ENCODE measurements at places on chromosomes 12 and 14. TPM values are rescaled to one million over a fixed set of nuclear protein-coding genes. Genes with fewer than 3 reads are reported as not detected.
A peak's percentile ranks its signal among the peaks of the same experiment; 100 is the strongest.

Gene FAM186B
- total RNA-seq: not detected

Gene RNASE7
- not detected for total RNA-seq

Gene OR6C2
- not detected for total RNA-seq

Gene NGB
- total RNA-seq: not detected

Gene GYS2
- not detected for total RNA-seq

Gene PPP1CC
- 199 TPM for total RNA-seq

Gene KCNH5
- not detected for total RNA-seq

Gene KLHL33
- total RNA-seq: 0.35 TPM

Gene KRT85
- total RNA-seq: not detected

Gene PTPRR
- total RNA-seq: 0.51 TPM

- no peak overlapping the region for H3K27ac ChIP-seq
- H3K27me3 ChIP-seq: no peaks in the 10 kb centered on the region
- H3K4me1 ChIP-seq: no peaks in the 10 kb centered on the region
- H3K4me3 ChIP-seq: no peak overlapping the region
- no peak for DNase-seq
These were observed 101.5 kb downstream of the SMOC1 start for GRCh38 chr14:69980457-69981425.

GRCh38 chr14:46051796-46052195, 599.8 kb downstream of the RPL10L start:
- H3K4me3 ChIP-seq: no peak overlapping the region
- H3K36me3 ChIP-seq: no peaks in the 10 kb centered on the region
- H3K4me1 ChIP-seq: no peaks in the 10 kb centered on the region
- H3K27me3 ChIP-seq: no peaks in the 10 kb centered on the region
- DNase-seq: no peak

- H3K4me1 ChIP-seq: no peaks in the 10 kb centered on the region
- DNase-seq: no peak
- H3K36me3 ChIP-seq: no peaks in the 10 kb centered on the region
- no peaks in the 10 kb centered on the region for H3K27me3 ChIP-seq
- no peak overlapping the region for H3K4me3 ChIP-seq
These were observed 66.3 kb upstream of the CEP83 start for GRCh38 chr12:94525951-94526350.

DNA sequence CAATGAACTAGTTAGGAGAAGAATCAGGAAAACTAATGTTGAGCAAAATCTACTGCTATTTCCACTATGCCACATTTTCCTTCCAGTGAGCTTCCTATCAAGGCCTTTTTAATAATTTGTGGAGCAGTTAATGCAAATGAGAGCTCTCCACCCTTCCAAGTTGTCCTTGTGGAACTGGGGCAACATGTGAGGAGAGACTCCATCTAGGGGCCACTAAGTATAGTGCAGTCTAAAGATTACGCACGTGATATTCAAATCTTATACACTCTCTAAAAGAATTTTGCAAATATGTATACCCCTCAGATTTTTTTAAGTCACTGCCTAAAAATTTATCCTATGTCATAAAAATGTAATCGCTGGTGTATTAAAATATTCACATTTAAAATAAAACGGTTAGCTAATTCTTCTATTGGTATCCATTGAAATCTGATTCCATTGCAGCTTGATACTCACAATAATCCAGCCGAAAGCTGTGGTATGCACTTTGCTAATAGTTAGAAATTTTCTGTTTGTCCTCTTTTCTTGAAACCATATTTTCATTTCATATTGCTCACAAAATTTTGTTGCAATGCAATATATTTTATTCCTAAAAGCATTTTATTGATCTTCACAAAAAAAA, 100.1 kb downstream of the PAH start:
- H3K4me3 ChIP-seq: no peak overlapping the region
- no peaks in the 10 kb centered on the region for H3K36me3 ChIP-seq
- H3K27ac ChIP-seq: no peak overlapping the region
- no peaks in the 10 kb centered on the region for H3K4me1 ChIP-seq
- DNase-seq: no peak

DNA sequence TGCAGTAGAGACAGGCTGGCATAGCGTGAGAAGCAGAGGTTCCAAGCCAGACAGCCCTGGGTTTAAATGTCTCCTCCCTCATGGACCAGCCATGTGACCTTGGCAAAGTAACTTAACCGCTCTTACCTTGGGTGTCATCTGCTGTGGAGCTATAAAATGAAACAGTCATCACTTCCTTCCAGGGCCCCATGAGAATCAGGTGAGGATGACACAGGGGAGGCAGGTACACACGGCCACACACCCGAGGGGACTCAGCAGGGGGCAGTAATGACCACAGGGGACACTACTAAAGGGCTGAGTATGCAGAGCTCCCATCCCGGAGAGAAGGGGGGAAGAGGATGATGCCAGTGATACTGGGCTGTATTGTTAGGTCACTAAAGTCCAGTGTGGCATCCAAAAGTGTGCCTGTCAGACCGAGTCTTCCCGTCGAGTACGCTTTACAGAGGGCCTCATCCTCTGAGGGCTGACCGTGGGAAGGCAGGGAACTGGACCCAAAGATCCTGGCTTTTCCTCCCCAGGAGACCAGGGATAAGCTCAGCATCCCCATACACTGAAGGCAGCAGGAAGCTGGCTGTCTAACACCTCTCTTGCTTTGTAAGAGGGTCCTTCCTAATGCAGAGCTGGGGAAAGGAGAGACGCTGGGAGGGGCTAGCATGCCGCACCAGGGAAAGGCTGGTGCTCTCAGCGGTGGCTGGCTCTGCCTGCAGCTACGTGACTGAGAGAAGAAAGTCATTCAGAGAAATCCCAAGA, 94.2 kb downstream of the SINHCAF start:
- no peaks in the 10 kb centered on the region for H3K27me3 ChIP-seq
- H3K4me1 ChIP-seq: no peaks in the 10 kb centered on the region
- no peaks in the 10 kb centered on the region for H3K36me3 ChIP-seq
- no peak overlapping the region for H3K27ac ChIP-seq
- no peak overlapping the region for H3K4me3 ChIP-seq

DNA sequence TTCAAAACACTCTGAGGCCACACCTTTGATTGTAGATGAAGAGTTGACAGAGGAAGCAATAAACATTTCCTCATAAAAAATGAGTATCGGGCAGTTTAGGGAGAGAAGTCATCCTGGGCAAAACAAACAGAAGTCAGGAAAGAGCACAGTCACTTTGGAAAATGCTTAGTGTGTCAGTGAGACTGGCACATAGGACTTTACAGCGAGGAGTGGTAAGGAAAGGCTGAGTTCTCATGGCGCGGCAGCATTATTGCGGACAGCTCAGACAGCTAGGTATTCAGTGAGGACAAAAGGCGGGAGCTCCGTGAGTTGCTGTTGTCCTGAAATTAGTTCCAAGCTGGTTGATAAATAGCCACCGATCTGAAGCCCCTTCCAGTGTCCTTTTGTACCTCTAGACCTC, 229.9 kb downstream of the SNAPC1 start:
- no peak for DNase-seq
- H3K36me3 ChIP-seq: no peaks in the 10 kb centered on the region
- H3K4me1 ChIP-seq: no peaks in the 10 kb centered on the region
- H3K4me3 ChIP-seq: no peak overlapping the region

DNA sequence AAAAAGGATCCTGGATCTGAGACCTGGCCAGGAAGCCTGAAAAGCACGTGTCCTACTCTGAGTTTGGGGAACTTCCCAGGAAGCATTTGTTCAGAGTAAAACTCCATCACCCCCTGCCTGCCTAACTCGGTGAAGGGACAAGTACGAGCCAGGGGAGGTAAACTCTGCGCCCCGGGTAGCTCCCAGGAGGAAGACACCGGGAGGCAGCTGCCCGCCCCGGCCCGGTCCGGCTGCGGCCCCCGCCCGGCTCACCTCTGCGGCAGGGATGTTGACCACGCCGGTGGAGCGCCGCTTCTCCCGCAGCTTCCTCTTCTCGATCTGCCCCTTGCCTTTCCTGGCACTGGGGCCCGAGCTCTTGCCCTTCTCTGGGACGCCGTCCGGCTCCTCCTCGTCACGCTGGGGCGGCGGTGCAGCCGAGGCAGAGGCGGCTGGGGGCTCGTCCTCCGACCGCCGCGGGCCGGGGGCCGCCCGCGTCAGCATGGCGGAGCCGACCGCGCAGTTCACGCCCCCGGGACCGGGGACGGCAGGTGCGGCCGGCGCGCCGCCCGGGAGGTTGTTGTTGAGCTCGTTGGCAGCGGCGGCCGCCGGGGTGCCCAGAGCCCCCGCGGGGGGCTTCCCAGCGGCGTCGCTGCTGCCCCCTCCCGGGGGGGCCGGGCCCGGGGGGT, 1.2 kb downstream of the PAWR start:
- no peak for DNase-seq
- peak overlapping the region; percentile 79 for H3K4me3 ChIP-seq
- H3K4me1 ChIP-seq: peaks cover 14% of the 10 kb centered on the region
- peak overlapping the region; percentile 85 for H3K27ac ChIP-seq
- no peaks in the 10 kb centered on the region for H3K27me3 ChIP-seq

- no peaks in the 10 kb centered on the region for H3K4me1 ChIP-seq
- DNase-seq: no peak
- H3K27ac ChIP-seq: no peak overlapping the region
- no peaks in the 10 kb centered on the region for H3K27me3 ChIP-seq
These were observed 481.4 kb downstream of the MDGA2 start for GRCh38 chr14:47194055-47194454.

- no peak overlapping the region for H3K4me3 ChIP-seq
- no peak overlapping the region for H3K27ac ChIP-seq
- no peaks in the 10 kb centered on the region for H3K4me1 ChIP-seq
- no peaks in the 10 kb centered on the region for H3K36me3 ChIP-seq
- H3K27me3 ChIP-seq: no peaks in the 10 kb centered on the region
- no peak for DNase-seq
These were observed 83.0 kb upstream of the CCDC196 start for GRCh38 chr14:66403183-66403582.

DNA sequence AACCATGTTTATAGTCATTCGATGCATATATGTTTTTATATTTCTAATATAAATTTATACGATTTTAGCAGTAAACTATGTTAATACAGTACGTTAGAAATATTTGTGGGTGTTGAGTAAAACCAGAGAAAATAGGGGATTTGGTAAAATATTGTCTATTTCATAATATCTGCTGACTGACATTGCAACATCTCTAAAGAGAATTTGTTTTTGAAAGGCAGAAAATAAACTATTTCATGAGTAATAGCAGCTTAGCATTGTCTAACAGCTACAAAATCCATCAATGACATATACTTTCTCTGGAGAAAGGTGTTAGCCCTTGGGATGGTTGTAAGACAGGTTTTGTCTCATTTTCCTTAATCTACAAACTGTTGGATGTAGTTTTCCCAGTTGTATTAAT, 144.9 kb downstream of the PDE3A start:
- H3K27me3 ChIP-seq: no peaks in the 10 kb centered on the region
- peaks cover 27% of the 10 kb centered on the region for H3K4me1 ChIP-seq
- no peaks in the 10 kb centered on the region for H3K36me3 ChIP-seq
- DNase-seq: no peak
- H3K4me3 ChIP-seq: no peak overlapping the region
- no peak overlapping the region for H3K27ac ChIP-seq

GRCh38 chr14:101502761-101503392, 58.4 kb upstream of the DIO3 start:
- no peaks in the 10 kb centered on the region for H3K27me3 ChIP-seq
- no peak overlapping the region for H3K4me3 ChIP-seq
- DNase-seq: peak; percentile 51
- H3K4me1 ChIP-seq: no peaks in the 10 kb centered on the region

DNA sequence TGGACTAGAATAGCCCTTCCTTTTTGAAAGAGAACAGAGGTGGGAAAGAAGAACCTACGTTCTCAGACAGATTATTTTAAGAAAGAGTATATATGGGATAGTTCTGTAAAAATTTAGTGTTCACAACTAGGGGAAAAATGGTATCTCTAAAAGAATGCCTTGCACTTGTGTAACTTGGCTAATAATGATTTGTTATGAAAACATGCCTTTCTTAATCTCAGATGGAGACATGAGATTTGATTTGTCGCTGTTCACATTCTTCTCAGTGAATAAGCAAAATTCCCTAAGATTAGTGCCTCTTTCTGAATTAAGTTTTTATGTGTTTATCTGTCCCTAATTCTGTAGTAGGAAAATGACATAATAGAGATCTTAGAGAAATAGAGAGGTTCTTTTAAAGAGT, 100.8 kb downstream of the USP15 start:
- no peaks in the 10 kb centered on the region for H3K36me3 ChIP-seq
- H3K27ac ChIP-seq: no peak overlapping the region
- no peaks in the 10 kb centered on the region for H3K27me3 ChIP-seq

DNA sequence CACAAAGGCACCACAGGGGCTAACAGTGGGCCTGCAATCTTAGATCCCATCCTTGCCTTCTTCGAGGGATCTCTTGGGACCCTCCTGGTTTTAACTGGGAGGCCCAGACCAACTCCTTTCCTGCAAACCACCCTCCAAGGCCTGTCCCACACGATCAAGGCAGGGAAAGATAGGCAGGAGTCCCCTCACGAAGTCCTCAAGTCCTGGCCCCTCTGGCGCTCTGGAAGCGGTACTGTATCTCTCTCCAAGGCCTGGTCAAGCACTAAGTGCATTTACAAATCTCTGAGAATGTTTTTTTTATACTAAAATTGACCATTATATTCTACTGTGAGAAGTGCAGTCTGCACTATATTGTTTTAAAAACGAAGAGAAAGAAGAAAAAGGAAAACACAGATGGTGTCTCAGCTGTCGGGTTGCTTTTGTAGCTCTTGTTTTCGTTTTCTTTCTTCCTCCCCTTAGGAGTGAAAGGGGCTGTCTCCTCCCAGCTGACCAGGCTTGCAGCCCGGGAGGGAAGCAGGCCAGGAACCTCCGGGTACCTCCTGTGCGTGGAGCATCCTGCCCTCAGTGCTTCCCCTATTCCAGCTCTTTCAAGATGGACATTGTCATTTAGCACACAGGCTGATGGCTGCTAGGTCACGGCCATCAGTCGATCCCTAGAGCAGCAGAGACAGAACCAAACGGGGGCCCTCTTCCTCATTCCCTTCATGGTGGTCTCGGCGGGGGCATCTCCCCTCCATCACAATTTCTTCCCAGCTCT, 56.7 kb downstream of the FAM222A start:
- H3K4me3 ChIP-seq: no peak overlapping the region
- H3K36me3 ChIP-seq: no peaks in the 10 kb centered on the region
- DNase-seq: no peak
- no peak overlapping the region for H3K27ac ChIP-seq
- no peaks in the 10 kb centered on the region for H3K27me3 ChIP-seq

- no peaks in the 10 kb centered on the region for H3K36me3 ChIP-seq
- no peak overlapping the region for H3K4me3 ChIP-seq
- H3K27ac ChIP-seq: no peak overlapping the region
- no peaks in the 10 kb centered on the region for H3K27me3 ChIP-seq
These were observed 54.7 kb downstream of the ASCL1 start for GRCh38 chr12:103011974-103012763.

DNA sequence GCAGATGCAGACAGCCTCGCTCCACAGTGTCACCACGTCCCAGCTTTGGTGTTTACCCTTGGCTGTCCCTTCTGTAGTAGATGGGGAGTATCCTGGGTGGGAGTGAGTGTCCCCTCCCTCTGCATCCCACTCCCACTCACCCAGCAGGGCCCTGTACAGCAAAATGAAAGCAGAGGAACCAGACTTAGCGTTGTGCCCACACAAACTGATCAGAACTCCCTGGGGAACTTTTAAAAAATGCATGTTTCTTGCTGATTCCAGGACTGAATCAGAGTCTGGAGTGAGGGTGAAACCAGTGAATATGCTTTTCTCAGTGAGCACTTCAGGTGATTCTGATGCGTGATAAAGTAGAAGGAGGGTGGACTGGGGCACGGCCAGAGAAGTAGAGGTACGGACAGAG, 2.9 kb downstream of the ACVRL1 start:
- DNase-seq: no peak
- H3K4me1 ChIP-seq: peaks cover 80% of the 10 kb centered on the region
- no peak overlapping the region for H3K4me3 ChIP-seq
- peak overlapping the region; percentile 50 for H3K27ac ChIP-seq
- H3K36me3 ChIP-seq: peaks cover 8% of the 10 kb centered on the region
- H3K27me3 ChIP-seq: no peaks in the 10 kb centered on the region

GRCh38 chr12:67047634-67048033, 221.5 kb upstream of the CAND1 start:
- DNase-seq: no peak
- peaks cover 28% of the 10 kb centered on the region for H3K4me1 ChIP-seq
- no peaks in the 10 kb centered on the region for H3K27me3 ChIP-seq
- H3K36me3 ChIP-seq: no peaks in the 10 kb centered on the region
- H3K4me3 ChIP-seq: no peak overlapping the region

Data from right atrium auricular region (tissue), 2 donors.